ENCODE measurements at places on chromosomes 2 and 18.

DNA sequence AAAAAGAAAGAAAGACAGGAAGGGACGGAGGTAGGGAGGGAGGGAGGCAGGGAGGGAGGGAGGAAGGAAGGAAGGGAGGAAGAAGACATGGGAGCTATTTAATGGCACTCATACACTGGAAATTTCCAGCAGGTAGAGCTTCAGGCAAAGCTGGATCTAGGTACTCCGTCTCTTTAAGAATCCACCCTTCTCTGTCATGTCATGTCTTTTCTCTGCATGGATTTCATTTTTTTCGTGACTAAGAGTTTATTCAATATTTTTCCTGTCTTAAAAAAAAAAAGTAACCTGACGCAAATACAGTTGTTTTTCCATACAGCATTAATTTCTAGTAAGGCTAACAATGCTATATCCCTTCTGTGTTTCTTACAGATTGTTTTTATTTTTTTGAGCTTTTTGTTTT lies 56.3 kb upstream of the MCFD2 start:
- no peak for DNase-seq

GRCh38 chr18:70243131-70243929 lies 37.8 kb upstream of the RTTN start:
- DNase-seq: no peak

- no peak for DNase-seq
These were observed 217.4 kb upstream of the DTNA start for GRCh38 chr18:34492652-34493051.

GRCh38 chr2:23618794-23619530 lies 234.0 kb downstream of the KLHL29 start:
- no peak for DNase-seq

DNA sequence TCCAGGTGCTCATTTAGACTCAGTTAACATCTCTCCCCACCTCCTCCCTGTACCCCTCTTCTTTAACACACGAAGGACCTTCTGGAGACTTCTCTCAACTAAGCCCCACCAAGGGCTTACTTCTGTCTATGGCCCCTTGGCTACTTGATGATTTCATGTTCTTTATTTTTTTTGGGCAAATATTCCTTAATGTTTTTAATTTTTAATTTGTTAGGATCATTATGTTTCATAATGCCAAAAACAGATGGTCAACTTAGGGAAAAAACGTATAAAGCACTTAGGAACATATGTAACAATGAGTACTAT lies 25.9 kb downstream of the IL37 start:
- no peak for DNase-seq

DNA sequence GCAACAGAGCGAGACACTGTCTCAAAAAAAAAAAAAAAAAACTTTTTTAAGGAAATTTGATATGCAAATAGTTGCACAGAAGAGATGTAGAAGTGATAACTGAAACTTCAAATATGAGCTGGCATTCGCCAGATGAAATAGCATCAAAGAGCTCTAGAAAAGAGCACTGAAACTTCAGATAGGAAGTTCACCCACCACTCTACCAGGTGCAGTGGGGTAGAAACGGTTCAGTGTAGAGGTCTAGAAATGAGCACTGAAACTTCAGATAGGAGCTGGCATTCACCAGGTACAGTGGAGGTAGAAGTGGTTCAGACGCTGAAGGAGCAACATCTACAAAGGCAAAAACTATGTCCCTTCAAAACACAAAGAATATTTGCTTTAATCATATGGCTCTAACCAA lies 9.0 kb upstream of the ONECUT2 start:
- DNase-seq: no peak

DNA sequence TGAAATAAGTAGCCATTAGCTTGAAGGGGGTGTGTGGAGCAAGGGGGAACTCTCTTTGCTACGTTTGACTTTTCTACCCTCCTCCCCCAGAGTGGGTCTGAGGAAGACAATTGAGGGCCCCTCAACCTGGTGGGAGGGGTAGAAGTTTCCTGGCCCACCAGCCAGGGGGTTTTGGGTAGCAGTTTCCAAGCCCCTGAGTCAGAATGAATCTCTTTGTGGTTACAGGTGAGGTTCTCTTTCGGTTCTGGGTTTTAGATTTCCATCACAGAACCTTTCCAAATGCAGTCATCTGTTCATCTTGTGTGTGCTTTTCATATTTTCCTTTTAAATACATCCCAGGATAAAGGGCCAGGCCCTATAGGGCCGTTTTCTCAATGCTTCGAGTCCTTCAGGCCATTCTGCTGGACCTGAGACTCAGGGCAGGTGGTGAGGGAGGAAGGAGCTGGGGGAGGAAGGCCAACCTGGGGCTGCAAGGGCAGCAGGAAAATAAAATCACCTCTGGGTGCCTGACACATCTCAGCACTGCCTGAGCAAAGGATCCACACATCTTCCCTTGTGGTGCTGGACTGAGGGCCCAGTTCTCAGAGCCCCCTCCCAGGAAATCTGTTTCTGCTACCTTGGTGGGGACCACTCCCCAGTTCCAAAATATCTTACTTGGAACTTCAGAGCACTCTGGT lies 4.7 kb downstream of the LBH start:
- peak; percentile 43 for DNase-seq

All from CD4-positive, alpha-beta T cell treated with Interleukin-17A for 1 hour (primary cell).